Stimulated activated naive CD8-positive, alpha-beta T cell treated with anti-CD3 and anti-CD28 coated beads, Interleukin-15, amount 100 ng/mL, for 72 hours (primary cell): ENCODE measurements at places on chromosomes 13 and 19.

GRCh38 chr19:32349724-32350470, 4.5 kb downstream of the ZNF507 start:
- no peak for DNase-seq

DNA sequence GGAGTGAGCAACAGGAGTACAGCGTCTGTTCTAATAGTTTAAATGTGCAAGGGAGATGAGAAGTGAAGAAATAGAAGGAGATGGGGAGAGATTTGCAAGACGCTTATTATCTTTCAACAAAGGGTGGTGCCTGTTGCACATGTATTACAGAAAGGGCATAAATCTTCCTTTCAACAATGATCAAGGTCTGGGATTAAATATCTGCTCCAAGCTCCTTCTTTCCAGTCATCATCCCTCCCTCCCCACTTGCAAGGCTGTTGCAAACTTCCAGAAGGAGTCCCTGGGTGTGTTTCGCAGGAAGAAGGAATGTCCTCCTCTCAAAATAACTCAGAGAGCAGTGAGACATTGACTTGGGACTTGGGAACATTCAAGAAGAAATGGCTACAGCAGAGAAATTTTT, 63.5 kb upstream of the MYCBP2 start:
- no peak for DNase-seq

DNA sequence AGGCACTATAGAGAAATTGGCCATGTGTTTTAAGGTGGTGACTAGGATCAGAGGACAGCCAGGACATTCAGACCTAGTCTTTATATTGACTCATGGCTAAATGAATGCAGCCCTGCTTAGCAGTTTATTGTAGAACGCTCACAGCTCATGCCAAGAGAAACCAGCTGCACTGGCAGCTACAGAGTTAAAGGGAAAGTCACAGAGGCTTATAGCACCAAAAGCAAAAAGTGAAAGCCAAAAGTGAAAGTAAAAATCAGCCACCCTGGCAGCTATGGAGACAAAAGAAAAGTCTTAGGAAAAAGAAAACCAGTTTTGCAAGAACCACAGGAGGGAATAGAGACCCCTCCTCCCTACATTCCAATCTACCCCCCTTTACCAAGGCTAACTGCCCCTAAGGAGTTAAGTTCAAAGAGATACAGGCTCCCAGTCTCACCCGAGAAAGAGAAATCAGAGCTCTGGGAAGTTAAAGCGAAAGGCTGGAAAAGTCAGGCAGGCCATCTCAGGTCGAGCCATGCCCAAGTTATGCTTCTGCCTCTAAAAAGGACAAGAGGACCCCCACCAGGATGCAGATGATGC, 99.0 kb downstream of the ZNF429 start:
- DNase-seq = peak; percentile 18

- DNase-seq = no peak
These were observed 5.5 kb downstream of the SLC7A1 start for GRCh38 chr13:29589967-29590366.

DNA sequence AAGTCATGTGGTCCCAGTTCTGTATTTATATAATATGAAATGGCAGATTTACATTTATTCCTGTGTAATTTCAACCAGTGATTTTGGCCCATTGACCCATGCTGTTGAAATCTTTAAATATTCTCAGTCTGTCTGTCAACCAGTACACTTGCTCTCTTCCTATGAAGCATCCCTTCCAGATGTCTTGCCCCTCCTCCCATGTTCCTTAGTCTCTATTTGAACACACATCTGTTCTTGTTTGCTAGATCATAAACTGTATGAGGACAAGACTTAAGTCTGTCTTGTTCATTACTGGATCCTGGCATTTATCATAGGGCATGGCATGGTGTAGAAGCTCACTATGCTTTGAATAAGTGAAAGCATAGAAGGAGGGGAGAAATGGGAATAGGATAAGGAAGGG, 34.9 kb downstream of the STARD13 start:
- DNase-seq = no peak

GRCh38 chr19:13195678-13196077, 45.5 kb downstream of the IER2 start:
- DNase-seq = peak; percentile 36

DNA sequence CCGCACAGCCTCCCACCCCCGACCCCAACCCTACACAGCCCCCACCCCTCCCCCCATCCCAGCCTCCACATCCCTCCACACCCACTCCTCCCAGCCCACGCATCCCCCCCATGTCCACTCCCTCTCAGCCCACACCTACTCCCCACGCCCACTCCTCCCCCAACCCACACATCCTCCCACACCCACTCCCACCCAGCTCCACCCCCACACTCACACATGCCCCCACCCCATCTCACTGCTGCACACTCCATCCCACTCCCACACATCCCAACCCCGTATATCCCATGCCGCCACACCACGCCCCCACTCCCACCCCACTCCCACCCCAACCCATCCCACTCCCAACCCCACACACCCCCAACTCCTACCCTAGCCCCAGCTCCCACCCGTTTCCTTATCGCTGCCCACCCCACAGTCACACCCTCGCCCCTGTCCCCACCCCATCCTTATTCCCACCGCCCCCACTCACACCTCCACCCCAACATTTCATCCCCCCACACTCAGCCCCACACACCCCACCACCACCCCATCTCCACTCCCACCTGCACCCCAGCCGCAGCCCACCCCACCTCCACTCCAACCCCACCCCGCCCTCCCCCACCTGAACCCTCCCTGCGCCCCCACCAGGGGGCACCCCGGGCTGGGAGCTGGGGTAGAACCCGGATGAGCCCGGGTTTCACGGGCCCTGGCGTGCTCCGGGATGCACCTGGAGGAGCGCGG, 809 bp downstream of the TDRD12 start:
- no peak for DNase-seq

- DNase-seq = no peak
These were observed 4.6 kb upstream of the UQCR11 start for GRCh38 chr19:1609680-1610474.

- peak; percentile 82 for DNase-seq
These were observed 62.2 kb upstream of the GTF3A start for GRCh38 chr13:27362064-27362751.

- DNase-seq = no peak
These were observed 135.2 kb downstream of the PTPRS start for GRCh38 chr19:5205381-5205780.

DNA sequence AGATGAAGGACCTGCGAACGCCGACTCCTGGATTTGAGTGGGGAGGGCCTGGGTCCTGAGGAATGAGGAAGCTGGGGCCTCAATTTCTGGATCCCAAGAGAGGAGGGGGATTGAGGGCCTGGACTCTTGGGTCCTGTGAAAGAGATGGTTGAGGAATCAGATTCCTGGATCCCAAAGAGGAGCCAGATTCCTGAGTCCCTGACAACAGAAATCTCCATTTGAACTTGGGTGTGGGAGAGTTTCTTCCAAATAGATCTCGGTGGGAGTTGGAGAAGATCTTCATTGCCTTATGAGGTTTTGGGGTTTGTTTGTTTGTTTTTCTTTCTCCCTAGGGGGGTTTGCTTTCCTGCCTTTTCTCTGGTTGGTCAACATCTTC, 624 bp downstream of the PSENEN start:
- DNase-seq = no peak

- no peak for DNase-seq
These were observed 2048.3 kb upstream of the PCDH20 start for GRCh38 chr13:63463782-63464610.

DNA sequence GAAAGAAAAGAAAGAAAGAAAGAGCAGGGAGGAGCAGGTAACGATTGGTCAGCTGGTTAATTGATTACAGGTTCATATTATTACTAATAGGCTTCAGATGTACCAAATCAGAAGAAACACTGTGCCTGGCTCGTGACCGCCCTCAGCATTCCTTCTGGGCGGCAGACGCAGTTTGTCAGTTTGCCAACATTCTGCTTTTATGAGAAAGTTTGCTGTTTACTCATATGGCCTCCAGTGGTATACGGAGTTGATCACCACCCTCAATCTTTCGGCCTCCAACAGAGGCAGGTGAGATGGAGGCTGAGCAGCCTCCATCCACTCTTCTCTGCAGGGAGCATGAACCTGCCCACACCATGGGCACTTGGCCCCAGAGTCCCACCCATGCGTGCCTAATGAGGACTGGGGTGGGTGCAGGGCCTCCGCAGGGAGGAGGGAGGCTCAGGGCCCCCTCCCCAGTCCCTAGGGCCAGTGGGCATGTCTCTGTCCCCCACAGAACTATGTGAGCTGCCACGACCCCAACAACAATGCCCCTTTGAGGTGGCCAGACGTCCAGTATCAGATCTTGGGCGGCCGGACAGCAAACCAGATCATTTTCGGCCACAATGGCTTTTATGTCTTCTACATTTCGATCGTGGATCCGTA, 8.8 kb downstream of the PRR22 start:
- no peak for DNase-seq

DNA sequence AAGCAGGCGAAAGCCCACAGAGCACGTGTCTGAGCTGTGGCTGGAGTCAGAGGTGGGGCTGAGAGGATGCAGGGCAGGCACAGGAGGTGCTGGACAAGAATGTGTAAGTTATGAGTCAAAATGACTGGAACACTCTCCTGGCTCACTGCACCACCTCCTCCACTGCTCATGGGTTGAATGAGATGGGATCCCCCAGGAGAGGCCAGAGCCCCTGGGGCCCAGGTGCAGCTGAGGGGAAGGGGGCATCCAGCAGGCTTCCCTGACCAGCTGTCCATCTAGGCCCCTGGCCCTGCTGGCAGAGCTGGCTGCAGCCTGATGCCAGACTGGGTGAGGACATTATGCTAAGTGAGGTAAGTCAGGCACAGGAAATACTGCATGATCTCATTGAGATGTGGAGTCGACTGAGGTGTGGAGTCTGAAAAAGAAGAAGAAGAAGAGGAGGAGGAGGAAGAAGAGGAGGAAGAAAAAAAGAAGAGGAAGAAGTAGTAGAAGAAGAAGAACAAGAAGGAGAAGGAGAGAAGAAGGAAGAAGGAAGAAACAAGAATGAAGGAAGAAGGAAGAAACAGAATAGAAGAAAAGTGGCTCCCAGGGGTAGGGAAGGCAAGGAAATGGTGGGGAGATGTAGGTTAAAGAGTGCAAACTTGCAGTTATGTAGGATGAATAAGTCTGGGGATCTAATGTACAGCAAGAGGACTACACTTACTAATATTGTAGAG, 747.4 kb downstream of the UQCRFS1 start:
- DNase-seq = no peak

DNA sequence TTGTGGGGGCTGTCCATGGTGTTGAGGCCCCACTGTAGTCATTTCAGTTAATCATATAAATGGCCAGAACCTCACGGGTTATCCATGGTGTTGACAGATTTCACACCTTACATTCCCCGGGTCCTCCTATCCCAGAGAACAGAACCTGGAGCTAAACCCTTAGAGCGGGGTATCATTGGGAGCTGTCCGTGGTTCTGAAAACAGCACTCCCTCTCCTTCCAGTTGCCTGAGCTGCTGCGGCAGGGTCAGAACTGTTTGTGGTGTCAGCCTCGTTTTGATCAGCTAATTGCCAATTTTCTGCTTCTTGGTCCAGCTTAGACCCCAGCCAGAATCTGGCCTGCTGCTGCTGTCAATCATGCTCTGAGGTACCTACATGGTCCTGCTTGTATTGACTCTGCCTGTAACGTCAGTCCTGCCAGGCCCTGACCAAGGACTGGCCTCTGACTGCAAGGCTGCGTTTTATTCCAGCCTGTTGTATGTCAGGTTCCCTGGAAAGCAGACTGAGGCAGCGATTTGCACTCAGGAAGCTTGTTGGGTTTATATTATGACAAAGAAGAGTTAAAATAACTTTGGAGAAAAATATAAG, 55.8 kb upstream of the KCTD15 start:
- no peak for DNase-seq

GRCh38 chr19:55118401-55118991, 1.1 kb upstream of the PPP1R12C start:
- DNase-seq = no peak

DNA sequence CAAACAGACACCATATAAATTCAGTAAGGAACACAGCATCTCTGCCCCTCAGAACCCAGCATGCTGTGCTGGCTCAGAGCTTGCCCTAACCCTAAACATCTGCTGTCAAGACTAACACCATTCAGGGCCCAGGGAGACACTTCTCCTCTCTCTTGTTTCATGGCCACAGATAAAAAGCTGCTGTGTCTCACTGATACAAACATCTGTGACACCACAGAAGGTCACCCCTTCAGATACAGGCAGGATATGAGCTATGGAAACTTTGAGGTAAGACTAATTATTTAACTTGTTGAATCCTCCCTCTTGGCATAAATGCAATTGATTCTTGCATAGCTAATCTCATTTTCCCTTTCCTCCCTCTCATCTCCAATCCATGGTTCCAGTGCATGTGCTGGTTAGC, 61.6 kb upstream of the GPR12 start:
- DNase-seq = no peak

- no peak for DNase-seq
These were observed 6.7 kb upstream of the RCBTB2 start for GRCh38 chr13:48539550-48539949.

DNA sequence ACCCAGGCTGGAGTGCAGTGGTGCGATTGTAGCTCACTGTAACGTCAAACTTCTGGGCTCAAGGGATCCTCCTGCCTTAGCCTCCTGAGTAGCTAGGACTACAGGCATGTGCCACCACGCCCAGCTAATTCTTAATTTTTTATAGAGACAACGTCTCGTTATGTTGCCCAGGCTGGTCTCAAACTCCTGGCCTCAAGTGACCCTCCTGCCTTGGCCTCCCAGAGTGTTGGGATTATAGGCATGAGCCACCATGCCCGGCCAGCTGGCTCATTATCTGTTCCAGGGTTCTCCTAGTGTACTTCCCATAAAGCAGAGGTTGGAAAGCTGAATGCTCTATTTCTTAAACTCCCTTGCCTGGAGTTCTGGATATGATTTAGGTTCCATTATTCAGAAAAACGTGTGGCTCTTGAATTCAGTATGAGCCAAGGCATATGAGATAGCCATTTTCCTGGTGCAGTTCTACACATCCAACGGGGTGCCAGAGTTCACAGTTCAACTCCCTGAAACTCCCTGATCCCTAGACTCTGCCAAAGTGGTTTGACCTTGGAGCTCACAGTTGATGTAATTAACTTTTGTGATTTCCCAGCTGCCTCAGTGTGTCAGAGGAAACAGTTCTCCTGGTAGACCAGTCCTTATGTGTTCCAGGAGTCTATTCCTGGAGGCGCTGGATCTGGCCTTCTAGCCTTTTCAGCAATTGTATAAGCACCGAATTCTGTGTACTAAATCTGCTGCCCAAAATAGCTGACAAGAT, 21.6 kb downstream of the GPR183 start:
- DNase-seq = no peak

- DNase-seq = no peak
These were observed 45.8 kb downstream of the MLLT1 start for GRCh38 chr19:6233827-6234511.
